ENCODE measurements at places on chromosomes 4 and X. TPM values are rescaled to one million over a fixed set of nuclear protein-coding genes. Genes with fewer than 3 reads are reported as not detected.

DNA sequence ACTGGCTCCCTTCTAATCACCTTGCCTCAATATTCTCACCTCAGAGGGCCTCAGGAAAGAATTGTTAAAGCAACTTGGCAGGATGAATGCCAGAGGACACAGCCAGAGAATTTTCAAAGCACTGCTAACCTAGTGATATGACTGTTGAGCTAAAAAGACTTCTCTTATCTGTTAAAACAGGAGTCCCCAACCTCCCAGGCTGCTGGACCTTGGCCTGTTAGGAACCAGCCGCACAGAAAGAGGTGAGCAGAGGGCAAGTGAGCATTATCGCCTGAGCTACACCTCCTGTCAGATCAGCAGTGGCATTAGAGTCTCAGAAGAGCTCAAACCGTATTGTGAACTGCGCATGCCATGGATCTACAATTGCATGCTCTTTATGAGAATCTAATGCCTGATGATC is 1.7 kb upstream of the KCNE5 start:
- no peak for DNase-seq

GRCh38 chrX:46256875-46257274 is 288.3 kb downstream of the ZNF674 start:
- DNase-seq = no peak

- DNase-seq = no peak
Measured at GRCh38 chr4:136748773-136749172, 783.5 kb downstream of the PCDH18 start.

GRCh38 chr4:86432559-86433134 is 72.8 kb upstream of the MAPK10 start:
- DNase-seq = no peak

- no peak for DNase-seq
Measured at GRCh38 chr4:48247142-48247877, 22.3 kb downstream of the TEC start.

GRCh38 chr4:126976850-126977632 is 655.7 kb upstream of the INTU start:
- no peak for DNase-seq

- DNase-seq = no peak
Measured at GRCh38 chrX:857376-857775, 226.8 kb downstream of the SHOX start.

DNA sequence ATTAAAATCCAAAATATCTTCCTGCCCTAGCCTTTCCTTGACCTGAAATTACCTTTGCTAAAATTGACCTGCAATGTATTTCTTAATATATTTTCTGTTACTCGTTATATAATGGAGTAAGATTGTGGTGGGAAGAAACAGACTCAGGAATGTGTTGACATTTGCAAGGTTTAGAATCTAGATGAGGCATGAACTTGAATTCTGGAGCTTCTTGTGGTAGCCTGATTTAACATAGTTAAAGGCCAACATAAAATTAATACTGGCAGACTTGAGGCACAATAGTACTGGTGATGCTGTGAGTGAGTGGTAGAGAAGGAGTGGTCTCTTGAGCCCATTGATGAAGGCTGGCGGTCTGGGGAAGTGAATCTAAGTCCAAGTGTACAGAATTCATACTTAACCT is 197.9 kb upstream of the SPRY1 start:
- no peak for DNase-seq

DNA sequence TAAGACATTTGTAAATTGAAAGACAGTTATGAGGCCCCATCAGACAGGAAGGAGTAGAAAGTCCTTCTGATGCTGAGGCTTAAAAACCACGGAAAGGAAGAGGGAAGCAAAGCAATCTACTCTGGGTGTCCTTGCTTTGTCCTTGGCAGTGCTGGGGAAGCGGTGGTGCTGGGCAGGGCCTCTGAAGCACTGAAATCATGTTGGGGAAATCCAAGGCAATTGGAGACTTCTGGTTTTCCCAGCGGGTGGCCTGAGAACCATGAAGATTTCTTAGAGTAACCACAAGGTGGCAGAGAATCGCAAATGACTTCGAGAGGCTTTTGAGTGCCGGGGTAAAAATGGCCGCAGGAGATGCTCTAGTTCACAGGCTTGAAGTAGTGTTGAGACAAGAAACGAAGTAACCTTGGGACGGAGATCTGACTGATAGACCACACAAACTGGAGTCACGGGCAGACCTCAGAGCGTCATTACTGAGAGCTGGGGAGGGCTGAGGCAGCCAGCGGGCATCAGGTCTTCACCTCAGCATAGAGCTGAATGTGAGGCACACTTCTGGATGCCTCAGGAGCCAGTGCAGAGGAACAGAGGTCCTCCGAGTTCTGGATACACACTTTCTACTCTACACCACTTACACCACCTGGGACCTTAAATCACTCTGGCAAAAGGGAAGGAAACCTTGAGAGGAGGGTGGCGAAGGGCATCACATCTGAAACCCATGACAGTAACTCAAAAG is 130.7 kb upstream of the GPRIN3 start:
- DNase-seq = no peak

DNA sequence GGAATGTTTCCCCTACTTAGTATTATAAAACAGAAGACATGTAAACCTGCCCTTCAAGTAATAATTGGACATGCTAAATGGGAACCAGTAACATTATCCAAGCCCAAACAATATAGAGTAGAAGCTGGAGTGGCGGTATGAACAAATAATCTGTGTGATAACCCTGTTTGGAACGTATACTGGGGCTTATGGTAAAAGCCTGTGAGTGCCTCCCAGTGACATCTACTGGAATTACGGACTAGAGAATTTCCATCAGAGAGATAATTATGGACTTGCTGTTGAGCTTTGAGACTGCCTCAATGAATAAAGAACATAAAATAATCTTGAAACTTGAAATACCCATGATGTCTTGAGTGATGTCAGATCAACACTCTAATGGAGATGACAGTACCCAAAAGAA is 406.3 kb upstream of the GRIA3 start:
- DNase-seq = no peak

DNA sequence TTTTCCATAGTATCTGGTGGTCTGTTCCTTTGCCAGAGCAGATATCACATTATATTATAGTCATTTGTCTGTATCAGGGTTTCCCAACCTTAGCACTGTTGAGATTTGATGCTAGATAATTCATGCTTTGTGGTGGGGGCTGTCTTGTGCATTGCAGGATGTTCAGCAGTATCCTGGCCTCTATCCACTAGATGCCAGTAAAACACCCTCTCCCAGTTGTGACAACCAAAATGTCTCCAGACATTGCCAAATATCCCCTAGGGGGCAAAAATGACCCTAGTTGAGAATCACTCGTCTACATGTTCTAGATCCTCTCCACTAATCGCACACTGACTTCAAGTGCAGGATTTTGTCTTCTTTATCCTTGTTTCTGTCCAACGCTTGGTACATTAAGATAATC is 160.8 kb downstream of the FANCB start:
- DNase-seq = no peak

DNA sequence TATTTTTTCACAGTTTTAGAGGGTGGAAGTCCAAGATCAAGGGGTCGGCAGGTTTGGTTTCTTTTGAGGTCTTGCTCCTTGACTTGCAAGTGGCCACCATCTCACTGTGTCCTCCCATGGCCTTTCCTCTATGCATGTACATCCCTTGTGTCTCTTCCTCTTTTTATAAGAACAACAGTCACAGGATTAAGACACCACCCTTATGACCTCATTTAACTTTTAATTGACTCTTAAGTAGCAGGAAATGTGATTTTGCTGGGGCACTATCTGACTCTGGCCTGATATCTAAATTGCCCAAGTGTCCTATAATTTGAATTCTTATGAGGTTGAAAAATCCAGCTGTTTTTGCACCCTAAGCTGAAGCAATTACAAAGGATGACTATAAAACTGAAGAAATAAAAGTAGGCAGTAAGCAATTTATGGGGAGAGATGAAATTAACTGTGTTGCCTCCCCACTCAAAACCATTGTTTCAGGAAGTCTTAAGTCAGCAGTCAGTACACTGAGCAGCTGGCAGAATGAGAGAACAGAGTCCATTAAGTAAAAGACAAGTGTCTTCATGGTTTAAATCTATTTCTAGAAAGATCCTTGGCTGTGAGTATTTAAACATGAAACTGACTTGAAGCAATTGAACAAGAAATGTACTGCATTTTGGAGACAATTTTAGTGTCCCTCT is 601.3 kb downstream of the SPRY1 start:
- DNase-seq = no peak

- no peak for DNase-seq
Measured at GRCh38 chr4:15479089-15479912, 9.6 kb downstream of the CC2D2A start.

GRCh38 chrX:44997888-44998287 is 124.9 kb downstream of the KDM6A start:
- no peak for DNase-seq

DNA sequence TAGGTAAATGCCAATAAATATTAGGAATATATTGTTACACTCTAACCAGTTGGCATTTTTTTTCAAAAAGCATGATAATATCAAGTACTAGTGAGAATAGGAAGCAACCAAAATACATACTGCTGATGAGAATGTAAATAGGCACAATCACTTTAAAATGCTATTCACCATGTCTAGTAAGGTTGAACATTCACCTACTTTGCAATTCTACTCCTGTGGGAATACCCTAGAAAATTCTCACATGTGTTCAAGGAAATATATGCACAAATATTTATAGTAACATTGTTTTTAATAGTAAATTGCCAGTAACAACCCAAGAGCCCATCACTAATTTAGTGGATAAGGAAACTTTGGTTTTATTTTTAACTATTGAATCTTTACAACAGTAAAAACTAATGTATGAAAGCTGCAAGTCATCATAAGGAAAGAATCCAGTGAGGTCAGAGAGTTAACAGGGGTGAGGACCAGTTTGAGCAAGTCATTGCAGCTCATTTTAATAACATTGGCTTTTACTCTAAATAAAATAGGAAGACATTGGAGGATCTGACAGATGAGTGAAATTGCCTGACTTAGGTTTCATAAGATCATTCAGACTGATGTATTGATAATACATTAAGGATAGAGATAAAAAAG is 23.6 kb downstream of the FSTL5 start:
- no peak for DNase-seq

- DNase-seq = no peak
Measured at GRCh38 chr4:169765835-169766234, 8.1 kb upstream of the HPF1 start.

DNA sequence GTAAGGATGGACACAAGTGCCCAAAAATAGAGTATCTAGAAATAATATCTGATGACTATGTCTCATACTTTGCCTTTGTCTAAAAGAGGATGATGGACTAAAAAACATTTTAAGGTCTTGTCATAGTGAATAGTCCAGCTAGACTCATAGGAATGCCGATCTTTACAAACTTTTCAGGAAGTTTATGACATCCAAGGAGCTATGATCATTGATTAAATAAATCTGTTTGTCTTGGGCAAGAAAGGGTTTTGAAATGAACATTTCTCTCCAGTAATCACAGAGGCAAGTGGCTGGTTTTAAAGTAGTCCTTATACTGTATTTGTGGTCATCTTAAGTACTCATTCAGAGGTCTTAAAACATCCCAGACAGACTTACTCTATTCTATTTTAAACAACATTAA is 109.8 kb downstream of the MAPK10 start:
- no peak for DNase-seq

DNA sequence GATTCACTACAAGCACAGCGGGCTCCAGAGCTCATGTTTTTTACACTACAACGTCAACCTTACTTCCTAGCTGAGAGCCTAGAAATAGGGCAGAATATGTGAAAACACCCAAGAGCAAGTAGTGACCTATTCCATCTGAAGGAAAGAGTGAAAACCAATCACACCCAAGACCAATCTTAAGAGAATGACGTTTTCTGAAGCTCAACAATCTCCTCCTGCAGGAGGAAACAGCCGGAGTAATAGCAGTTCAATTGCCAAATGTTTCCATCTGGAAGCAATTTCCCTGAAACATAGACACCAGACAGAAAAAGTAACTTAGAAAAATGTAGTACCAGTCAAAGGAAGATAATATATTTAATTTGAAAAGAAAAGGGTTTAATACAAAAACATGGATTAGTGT is 142.4 kb downstream of the ANXA5 start:
- DNase-seq = no peak

DNA sequence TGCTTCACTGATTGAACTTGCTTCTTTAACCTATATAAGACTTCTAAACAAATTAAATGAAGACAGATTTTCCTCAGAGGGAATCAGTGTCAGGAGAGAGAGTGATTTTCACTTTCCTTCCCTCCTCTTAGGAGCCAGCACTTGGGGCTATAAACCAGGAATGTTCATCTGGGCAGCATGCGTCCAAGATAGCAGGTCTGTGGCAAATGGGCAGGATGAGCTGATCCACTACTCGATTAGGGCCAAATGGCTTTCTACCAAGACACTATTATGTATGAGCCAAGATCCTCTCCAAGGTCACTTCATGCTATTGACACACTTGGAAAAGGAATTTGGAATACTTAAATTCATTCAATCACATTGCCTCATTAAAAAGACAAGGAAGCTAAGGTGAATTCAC is 203.9 kb upstream of the GRID2 start:
- no peak for DNase-seq

DNA sequence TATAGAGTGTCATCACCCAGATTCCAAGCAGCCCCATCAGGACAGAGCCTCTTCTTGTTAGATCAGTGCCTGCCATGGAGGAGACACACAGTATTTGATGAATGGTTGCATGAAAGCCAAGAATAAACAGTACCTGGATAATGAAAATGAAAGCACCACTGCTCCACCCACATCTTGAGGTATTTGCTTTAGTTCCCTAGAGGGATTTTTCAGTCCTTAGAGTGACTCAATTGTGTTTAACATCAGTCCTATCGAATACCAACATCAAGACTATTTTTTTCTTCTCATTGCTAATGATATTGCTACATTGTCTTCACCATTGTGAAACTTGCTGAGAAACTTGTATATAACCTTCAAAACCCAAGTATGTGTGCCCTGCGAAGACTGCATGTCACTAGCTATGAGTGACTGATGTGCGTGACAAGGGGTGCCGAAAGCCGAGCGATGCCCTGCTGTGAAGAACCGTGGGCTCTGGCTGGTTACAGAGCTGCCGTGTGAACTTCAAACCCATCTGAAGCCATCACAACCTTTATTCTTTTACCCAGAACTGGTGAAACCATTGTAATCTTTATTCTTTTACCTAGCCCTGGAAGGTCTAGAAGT is 211.3 kb upstream of the FAT1 start:
- no peak for DNase-seq

DNA sequence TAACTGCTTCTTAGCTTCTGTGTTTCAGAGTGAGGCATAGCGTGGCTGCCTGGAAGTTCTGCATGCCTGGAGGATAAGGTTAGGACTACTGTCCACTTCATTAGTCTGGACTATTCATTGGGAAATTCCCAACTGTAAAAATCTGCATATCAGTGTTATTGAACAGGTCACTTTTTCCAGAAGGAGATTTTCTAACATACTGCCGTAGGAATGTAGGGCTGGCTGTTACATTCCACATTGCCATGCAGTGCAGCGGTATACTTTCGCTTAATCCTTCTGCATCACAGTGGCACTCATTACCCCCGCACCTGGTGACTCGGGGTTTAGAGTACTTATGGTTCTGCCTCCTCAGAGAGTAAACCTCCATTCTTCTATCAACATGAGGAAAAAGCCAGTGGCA is 104.6 kb downstream of the NPFFR2 start:
- DNase-seq = no peak

The SYN1 gene
- 3.7 TPM for total RNA-seq

The DACH2 gene
- total RNA-seq = not detected

The BEX2 gene
- 7.3 TPM for total RNA-seq

The FMR1NB gene
- total RNA-seq = not detected

The NMU gene
- total RNA-seq = 0.80 TPM

The WWC2 gene
- 41.5 TPM for total RNA-seq
